ENCODE measurements at places on chromosomes 1 and 21. TPM values are rescaled to one million over a fixed set of nuclear protein-coding genes. Genes with fewer than 3 reads are reported as not detected.

- DNase-seq = no peak
Observed at GRCh38 chr1:239909898-239910297, 181.8 kb upstream of the FMN2 start.

DNA sequence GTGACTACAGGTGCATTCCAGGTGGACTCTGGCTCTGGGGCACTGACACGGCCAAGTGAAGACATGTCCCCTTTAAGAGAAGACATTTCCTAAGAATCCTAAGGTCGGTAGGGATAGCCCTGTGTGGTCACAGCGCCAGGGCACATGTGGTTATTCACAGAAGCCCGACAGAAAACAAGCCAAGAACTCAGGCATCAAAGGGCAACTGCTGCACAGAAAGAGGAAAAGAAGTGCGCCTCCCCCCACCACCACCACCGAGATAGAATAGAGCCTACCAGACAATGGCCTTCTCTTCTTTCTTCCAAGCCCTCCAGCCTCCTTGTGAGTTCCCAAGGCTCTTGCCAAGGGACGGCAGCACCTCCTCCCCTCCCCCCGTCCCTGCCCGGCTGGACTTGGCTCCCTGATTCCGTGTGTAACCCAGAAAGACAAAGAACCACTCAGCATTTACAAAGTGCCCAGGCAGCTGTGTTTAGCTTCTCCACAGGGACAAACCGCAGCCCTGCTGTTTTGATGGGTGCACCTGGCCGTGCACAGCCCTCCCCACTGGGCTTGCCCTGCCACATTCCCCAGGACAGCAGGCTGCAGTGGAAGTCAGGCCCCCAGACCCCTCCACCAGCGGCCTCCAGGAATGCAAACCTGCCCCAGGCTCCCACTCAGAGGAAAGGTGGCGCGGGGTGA is 30.2 kb downstream of the TMPRSS2 start:
- no peak for DNase-seq

DNA sequence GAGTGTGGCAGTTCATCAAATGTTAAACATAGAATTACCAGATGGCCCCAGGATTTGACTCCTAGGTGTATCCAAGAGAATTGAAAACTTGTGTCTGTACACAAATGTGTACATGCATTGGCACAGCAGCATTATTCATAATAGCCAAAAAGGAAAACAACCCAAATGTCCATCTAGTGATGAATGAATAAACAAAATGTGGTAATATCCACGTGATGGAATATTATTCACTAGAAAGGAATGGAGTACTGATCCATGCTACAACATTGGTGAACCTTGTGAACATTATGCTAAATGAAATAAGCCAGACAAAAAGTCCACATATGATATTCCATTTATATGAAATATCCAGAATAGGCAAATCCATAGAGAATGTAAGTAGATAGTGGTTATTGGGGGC is 77.7 kb downstream of the RAVER2 start:
- DNase-seq = no peak

DNA sequence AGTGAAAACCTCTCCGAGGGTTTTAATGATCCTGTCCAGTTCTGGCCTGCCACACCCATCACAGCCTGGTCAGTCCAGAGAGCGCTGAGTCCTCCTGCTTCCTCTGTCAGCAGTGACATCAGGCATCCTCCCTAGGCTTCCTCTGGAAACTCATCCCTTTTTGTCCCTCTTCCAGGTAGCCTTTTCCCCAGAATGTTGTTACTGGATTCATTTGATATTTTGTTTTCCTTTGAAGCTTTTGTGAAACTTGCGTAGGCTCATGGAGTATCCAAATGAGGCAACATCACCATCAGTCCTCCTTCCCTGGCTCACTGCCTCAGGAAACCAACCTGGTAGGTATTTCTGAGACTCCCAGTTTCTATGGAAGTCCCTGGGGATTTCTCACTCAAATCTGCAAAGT is 27.0 kb upstream of the IGSF3 start:
- no peak for DNase-seq

GRCh38 chr1:104987210-104987609 is 1237.5 kb downstream of the AMY1C start:
- DNase-seq = no peak

Gene CYP4A22
- polyA plus RNA-seq = 0.08 TPM

- no peak for DNase-seq
Observed at GRCh38 chr1:3403388-3404231, 50.9 kb upstream of the ARHGEF16 start.

DNA sequence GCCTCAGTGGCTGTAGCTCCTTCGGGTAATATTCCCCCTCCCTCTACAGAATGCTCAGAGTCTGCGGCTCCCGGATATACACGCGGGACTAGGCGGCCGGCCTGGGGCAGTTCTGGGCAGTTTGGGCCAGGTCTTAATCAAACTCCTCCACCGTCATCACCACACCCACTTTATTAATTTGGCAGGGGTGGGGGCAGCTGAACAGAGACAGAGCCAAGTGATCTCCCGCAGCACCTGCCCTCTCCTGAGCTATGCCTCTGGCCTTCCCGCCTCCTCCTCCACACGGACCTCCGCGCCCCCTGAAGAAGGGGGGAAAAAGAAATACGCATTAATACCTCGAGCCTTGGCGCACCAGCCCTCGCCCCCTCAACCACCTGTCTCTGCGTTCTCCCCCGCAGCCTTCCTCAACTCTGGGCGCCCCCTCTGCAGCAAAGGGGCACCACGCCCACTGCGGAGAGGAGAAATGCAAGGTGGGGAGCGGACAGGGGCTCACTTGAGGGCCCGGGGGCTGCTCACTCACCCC is 42.6 kb downstream of the CD34 start:
- peak; percentile 73 for DNase-seq

Gene C1orf94
- polyA plus RNA-seq = not detected

DNA sequence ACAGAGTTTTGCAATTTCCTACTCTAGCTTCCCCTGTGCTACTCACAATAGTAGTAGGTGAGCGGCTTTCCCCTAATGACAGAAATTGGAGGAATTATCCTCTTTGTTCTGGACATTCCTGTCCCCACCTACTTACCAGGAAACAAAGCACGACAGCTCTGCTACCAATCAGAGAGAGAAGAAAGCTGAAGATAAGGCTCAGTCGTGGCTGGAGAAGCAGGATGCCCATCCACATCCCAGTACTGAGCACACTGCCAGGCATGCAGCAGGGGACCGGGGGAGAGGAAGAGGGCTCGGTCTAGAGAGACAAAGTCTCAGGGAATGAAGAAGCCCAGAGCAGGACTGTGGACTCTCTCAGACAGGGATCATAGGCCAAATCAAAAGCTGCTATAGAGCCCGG is 134.1 kb upstream of the KRTAP19-8 start:
- DNase-seq = no peak

Measured in ovary (tissue), 10 donors.